ENCODE measurements at places on chromosomes 2 and 18.
A peak's percentile ranks its signal among the peaks of the same experiment; 100 is the strongest.

DNA sequence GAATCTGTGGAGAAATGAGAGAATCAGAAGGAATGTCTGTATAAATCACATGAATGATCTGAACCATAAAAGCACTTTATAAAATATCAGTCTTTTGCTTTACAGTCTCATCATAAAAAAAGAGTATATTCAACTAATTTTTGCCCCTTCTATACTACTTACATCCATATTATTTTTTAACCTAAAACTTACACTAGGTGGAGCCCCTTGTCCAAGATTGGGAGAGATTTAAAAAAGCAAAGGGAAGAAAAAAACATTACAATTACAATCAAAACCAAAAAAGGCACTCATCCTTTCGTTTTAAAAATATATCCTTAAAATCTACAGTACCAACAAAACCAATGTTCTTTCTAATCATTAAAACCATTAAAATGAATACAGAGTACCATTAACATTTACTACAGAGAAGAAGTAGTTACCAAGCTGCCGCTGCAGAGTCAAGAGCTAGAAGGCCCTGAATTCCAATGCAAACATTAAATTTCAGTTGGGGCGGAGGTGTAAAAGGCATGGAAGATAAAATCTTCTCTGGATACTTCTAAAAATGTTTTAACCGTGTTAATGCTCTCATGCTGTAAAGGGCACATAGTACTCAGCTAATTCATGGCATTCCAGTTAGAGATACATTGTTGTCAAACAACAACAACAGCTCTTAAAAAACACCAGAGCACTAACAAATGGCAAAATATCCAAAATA, 56.7 kb upstream of the EPB41L3 start:
- no peak for DNase-seq

GRCh38 chr18:51151568-51152511, 45.6 kb downstream of the MEX3C start:
- DNase-seq, result peak; percentile 65

- DNase-seq, result no peak
Observed at GRCh38 chr2:32806857-32807256, 139.9 kb upstream of the LTBP1 start.

DNA sequence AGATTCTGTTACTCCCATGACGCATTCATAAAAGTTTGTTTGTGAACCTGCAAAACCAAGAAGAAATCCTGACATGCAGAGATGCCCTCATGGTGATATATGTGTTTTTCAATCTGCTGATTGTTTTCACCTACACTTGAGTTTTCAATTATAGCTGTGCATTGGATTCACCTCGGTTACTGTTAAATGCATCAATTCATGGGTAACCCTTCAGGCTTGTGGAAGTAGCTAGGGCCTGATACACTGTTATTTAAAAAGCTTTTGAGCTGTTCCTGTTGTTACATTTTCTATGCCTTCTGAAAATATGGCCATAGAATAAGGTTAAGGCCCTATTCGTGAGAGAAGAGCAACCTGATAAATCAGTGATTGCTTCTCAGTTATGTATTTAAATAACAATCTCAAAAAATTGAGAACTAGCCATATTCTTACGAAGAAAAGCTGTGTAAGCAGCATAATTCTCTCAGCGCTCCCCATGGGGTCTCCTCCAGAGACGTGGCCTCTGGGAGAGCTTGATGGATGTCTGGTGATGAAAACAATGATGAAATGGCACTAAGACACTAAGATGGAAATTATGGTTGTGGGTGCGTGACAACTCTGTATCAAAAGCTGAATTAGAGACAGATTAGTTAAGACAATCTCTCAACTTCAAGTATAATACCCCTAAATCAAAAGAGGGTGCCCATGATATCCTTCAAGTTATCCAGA, 60.5 kb downstream of the RIT2 start:
- no peak for DNase-seq
